ENCODE measurements at places on chromosomes 5 and 9.

DNA sequence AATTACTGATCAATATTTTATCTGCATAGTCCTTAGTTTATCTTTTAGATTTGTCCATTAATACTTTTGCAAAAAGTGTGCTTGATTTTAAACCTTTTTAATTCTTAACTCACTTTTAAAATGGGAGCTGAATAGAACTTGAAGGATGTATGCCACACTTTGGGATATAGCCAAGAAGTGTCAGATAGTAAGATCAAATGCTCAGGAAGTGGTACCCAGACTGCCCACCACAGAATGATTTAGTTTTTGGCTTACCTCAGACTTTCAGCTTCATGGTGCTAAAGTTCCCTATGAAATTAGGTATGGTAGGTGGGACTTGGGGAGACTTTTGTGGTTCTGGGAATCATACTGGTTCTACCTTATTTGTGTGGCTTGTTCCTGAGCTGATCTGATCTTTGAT, 14.7 kb downstream of the FOCAD start:
- DNase-seq, result no peak

GRCh38 chr9:112142420-112142819, 32.7 kb downstream of the SUSD1 start:
- no peak for DNase-seq

- no peak for DNase-seq
These were observed 57.1 kb downstream of the GALNT12 start for GRCh38 chr9:98864281-98865174.

- no peak for DNase-seq
These were observed 51.2 kb downstream of the MRPS27 start for GRCh38 chr5:72268753-72269410.

- no peak for DNase-seq
These were observed 820.0 kb upstream of the SEMA6A start for GRCh38 chr5:117394506-117395157.

DNA sequence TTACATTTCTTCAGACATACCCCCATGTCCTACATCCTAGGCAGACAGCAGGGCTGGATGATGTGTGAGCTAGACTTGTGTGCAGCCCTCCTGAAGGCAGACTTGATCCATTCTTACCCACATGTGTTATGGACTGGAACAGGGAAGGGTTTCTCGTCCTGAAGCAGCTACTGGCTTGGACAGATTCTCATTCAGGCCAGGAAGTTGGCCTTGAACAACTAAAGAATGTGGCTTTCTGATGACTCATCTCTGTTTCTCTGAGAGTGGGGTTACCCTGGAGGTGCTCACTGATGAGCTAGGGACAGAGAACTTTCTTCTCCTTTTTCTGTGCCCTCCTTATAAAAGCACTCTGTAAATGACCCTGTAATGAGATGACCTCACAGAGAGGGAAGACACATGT, 246.5 kb downstream of the PCSK5 start:
- DNase-seq, result no peak

DNA sequence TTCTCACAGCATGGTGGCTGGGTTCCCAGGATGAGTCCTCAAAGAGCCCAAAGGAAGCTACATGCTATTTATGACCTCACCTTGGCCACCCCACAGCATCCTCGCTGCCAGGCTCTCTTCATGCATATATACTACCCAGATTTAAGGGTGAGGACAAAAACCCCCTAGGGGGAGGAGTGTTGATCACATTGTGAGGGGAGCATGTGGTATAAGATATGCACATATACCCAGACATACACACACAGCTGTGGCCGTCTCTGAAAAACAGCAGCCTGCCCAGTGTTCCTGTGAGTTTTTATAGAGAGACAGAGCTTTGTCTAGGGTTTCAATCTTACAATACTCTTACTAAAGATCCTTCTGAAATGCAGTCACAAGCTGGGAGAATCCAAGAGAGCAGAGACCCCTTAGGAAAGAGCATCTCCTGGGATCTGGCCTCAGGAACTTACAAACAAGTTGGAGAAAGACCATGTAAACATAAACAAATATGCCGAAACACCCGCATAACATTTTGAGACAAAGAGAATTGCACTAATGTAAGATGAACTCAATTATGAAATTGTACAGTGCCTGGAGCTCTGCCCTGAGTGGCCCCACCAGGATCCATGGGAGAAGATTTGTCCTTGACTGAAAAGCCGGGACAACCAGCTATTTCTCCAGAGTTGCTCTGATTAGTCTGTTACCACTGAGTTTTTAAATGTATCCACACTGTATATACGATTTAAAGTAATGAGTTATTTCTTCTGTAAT, 146.4 kb downstream of the GADD45G start:
- no peak for DNase-seq

DNA sequence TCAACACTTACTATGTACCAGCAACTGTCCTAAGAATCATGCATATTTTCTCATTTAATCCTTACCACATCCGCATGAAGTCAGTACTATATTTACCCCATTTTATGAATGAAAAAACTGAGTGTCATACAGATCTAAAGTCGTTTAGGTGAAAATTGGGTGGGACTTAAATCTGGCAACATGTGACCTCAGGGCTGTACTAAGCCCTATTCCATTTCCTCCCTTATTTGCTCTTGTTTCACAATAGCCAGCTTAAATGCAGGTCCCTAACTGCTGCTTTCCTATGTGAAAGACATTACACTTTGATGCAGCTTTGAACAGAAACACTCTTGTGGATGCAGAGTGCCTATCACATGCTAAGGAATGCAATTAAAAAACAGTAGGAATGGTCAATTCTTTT, 2.5 kb upstream of the RAB14 start:
- no peak for DNase-seq

GRCh38 chr9:110050925-110051355, 157.0 kb downstream of the C9orf152 start:
- DNase-seq, result peak; percentile 87

- no peak for DNase-seq
These were observed 27.2 kb upstream of the NOTCH1 start for GRCh38 chr9:136572828-136573625.

GRCh38 chr9:12719431-12719830, 26.2 kb downstream of the TYRP1 start:
- no peak for DNase-seq

- no peak for DNase-seq
These were observed 231.5 kb downstream of the MPDZ start for GRCh38 chr9:13047827-13048587.

GRCh38 chr5:95152131-95152530, 132.8 kb downstream of the MCTP1 start:
- DNase-seq, result no peak

GRCh38 chr9:129006328-129007034, 21.6 kb downstream of the SH3GLB2 start:
- DNase-seq, result no peak

DNA sequence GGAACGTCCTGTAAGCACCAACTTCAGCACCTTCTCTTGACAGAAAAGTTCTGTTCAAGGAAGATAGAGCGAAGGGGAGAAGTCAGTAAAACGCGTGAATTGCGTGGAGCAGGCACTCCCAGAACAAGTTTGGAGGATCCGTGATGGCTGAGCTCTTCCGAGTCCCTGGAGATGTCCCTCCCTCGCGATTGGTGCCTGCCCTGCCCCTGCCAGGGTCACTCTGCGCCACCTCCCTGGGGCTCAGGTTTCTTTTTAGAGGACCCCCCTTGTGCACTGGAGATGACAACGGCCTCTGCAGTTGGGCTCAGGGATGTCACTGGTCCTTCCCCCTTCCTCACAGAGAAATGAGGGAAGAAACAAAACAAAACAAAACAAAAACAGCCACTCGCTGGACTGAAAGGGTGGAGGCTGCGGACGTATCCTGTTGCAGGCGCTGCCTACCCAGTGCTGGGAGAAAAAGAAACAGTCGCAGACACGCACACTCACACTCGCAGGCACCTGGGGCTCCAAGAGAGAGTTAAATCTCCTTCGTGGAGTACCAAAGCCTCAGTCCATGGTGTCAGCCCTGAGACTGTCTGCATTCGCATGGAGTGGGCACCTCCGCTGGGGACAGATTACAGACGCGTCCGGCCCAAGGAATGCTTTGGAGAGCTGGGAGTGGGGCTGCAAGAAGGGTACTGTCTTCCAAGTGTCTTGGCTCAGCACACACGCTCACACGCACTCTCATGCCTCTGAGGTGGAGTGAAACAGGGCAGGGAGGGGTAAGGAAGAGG, 512.7 kb downstream of the SLCO4C1 start:
- DNase-seq, result peak; percentile 83

DNA sequence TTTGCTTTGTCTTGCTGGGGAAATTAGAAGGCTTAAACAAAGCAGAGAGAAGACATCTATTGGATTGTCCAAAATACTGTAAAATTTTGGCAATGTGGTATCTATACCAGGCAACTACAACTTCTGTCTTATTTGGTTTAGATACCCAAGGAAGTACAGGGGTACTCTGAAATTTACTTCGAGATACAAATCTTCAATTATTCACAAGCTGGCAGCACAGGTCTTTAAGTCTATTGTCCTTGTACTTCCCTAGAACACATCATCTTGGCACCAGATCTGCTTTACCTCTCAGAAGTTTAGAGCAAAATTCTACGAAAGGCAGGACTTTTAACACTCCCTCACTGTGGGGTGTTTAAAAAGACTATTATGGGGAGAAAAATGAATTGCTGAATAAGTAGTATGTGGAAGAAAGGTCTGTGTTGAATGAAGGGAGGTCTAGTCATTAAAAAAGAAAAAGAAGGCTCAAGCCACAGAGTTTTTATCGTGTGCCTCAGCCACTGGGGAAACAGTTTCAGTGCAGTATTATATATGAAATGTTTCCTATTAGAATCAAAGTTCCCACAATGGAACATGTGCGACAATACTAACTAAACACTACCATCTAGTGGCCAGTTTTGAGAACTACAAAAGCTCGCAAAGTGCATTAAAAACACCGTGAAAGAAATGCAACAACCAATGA, 93.7 kb downstream of the PDE4D start:
- no peak for DNase-seq

DNA sequence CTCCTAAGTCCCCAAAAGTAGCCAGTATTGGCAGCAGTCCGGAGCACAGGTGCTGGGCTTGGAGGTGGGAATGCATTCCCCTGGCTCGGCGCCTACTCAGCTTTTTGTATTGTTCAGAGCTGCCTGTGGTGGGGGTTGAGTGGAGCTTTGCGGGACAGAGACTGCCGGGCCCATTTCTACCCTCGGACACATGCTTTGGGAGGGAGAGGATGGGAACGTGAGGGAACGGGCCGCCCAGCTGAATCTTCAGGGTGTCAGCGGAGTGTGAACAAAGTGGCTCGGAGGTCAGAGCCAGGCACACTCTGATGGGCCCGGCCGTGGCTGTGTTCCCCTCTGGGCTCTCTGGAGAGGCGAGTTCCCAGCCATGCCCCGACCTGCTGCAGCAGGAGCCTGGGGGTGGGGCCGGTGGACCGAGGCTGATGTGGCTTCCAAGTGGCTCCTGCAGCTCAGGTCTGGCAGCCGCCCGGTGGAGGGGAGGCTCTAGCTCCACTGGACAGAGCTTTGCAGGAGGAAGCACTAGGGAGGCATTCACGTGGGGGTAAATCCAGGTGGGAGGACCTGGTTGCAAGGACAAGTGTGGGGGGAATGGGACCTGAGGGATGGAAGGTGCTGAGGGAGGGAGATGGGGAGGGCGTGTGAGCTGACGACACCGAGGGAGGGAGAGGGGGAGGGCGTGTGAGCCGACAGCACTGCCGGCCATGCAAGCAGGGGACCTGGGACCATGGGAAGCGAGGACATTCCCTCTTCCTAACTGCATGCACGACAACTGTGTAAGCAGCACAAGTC, 31.1 kb upstream of the SLC6A3 start:
- DNase-seq, result no peak

GRCh38 chr5:80255811-80256712, at the start of gene SERINC5:
TSS of gene SERINC5 (minus strand) at chr5:80256048. CDS start at chr5:80255922, 126 bp downstream.
- peak; percentile 93 for DNase-seq

DNA sequence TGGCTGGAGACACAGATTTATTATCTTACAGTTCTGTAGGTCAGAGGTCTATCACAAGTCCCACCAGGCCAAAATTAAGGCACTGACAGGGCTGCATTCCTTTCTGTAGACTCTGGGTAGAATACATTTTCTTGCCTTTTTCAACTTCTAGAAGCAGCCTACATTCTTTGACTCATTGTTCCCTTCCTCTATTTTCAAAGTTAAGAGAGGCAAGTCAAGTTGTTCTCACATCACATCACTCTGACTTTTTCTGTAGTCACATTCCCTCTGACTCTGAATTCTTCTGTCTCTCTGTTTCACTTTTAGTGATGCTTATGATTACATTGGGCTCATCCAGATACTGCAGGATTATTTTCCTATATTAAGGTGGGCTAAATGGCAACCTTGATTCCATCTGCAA, 119.0 kb downstream of the MELK start:
- DNase-seq, result no peak
